ENCODE measurements at places on chromosomes 5 and 9. TPM values are rescaled to one million over a fixed set of nuclear protein-coding genes. Genes with fewer than 3 reads are reported as not detected.

The EIF4E1B gene
- not detected for total RNA-seq

The CBY3 gene
- total RNA-seq = not detected

The GNA14 gene
- total RNA-seq = 1.1 TPM

The IGFBPL1 gene
- total RNA-seq = not detected

The TMOD1 gene
- 7.1 TPM for total RNA-seq

The ZNF366 gene
- not detected for total RNA-seq

The HSPA5 gene
- 185 TPM for total RNA-seq

All from PC-9 (cell line).